ENCODE measurements at places on chromosomes 5 and 9. TPM values are rescaled to one million over a fixed set of nuclear protein-coding genes. Genes with fewer than 3 reads are reported as not detected.

- DNase-seq = no peak
These were observed 531 bp downstream of the MVB12B start for GRCh38 chr9:126327006-126327713.

PCDHA3 gene
- not detected for total RNA-seq

FBXW5 gene
- total RNA-seq = 95.9 TPM

BTNL3 gene
- not detected for total RNA-seq

- DNase-seq = no peak
These were observed 22.0 kb downstream of the SLC36A1 start for GRCh38 chr5:151469386-151469785.

GRM6 gene
- total RNA-seq = not detected

EGR1 gene
- 41.9 TPM for total RNA-seq

GRCh38 chr5:145982572-145983318, 46.4 kb downstream of the SH3RF2 start:
- no peak for DNase-seq

- DNase-seq = no peak
These were observed 76.1 kb downstream of the FNIP1 start for GRCh38 chr5:131720714-131721113.

ZFP2 gene
- 0.18 TPM for total RNA-seq

PHF24 gene
- 0.11 TPM for total RNA-seq

DNA sequence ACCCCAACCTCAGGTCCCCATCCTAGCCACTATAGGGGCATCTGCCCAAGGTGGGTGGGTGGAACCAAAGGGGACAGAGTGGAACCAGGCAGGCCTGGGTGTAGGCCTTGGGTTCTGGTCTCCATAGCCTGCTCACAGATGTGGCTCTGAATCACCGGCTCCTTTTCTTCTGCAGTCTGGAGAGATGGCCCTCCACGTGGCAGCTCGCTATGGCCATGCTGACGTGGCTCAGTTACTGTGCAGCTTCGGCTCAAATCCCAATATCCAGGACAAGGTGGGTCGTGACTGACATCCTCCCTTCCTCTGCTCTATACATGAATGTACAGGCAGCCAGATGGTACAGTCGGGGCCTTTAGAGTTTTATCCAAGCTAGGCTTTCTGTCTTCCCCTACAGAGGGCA, 77.3 kb upstream of the CTSL start:
- no peak for DNase-seq

DNA sequence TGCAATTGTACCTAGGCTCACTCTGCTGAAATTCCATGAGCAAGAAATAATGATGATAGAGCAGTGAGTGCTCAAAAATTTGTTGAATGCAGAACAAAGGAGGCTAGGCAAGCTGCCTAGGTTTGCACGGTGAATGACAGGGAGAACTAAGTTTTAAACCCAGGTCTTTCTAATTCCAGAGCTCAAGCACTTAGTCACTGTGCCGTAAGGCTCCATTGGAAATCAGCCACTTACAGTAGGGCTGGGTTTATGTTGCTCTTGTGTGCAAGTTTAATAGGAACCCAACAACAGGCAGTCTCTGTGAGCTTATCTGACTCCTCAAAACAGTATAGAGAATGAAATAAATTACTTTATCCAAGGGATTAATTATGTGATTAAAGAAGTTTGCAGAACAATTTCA, 147.0 kb downstream of the CSNK1G3 start:
- DNase-seq = no peak

GRCh38 chr5:97658116-97658900, 475.3 kb upstream of the RIOK2 start:
- DNase-seq = no peak

GRCh38 chr9:20216438-20216837, 405.9 kb downstream of the MLLT3 start:
- DNase-seq = no peak

Data from activated T-helper 2 cell treated with anti-CD3 and anti-CD28 coated beads, Interferon-gamma antibody, Interleukin-2, Interleukin-4, amounts not matched to agents 10 μg/mL and 5 μg/mL and 100 μg/mL, durations not matched to agents 14 hours and 24 hours and 36 hours (primary cell).